Stimulated activated CD8-positive, alpha-beta memory T cell treated with anti-CD3 and anti-CD28 coated beads, Interleukin-15, amount 100 ng/mL, for 24 hours (primary cell): ENCODE measurements at places on chromosomes 16 and 17.

DNA sequence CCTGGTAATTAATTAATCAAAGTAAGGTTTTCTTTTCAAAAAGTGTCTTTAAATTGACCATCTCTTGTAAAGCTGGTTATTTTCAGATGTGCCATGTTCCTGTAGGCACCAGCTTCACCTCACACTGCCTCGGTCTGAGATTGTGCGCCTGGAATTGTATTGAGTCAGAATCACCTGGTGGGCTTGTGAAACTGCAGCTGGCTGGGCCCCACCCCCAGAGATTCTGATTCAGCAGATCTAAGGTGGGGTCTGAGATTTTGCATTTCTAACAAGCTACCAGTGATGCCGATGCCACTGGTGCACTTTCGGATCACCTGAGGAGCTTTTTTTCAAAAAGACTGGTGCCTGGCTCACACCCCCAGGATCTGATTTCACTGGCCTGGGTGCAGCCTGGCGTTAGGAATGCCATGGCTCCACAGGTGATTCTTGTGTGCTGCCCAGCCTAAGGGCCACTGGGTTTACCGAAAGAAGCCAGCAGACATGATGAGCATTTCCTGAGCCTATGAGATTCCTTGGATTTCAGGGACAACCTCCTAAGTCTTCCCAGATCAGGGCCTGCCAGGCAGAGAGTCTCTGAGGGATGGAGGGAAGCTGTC is 59.2 kb upstream of the TOB1 start:
- DNase-seq: no peak

DNA sequence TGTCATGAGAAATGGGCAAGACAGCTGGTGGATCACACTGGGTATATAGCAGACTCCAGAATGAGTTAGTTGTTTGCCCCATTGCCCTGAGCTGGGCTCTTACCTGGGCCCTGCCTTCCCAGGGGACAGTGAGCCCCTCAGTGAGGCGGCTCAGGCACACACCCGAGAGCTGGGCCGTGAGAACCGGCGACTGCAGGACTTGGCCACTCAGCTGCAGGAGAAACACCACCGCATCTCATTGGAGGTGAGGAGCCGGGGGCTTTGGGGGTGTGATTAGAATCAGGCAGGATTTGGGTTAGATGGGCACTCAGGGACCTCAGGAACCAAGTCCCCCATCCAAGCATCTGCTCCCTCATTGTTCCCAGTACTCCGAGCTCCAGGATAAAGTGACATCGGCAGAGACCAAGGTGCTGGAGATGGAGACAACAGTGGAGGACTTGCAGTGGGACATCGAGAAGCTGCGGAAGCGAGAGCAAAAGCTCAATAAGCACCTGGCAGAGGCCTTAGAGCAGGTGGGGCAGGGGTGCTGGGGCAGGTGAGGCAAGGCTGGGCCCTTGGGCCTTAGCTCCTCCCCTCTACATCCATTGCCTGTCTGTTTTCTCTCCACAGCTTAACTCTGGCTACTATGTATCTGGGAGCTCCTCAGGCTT is 2.8 kb downstream of the RNF40 start:
- DNase-seq: no peak

DNA sequence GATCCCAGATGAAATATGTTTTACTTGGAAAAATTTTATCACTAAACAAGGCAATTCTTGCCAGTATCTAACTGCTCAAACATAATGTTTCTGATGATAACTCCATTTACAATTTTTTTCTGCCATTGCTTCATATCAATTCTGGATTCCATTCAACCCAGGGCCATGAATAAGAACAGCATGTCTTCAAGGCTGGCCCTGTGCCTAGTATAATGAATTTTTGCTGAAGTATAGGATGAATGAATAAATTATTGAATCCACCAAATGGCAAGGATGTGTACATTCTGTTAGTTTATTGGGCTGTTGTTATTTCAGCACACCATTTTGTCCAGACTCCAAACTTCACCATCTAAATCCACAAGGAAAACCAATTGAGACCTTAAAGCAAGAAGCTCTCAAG is 414.7 kb downstream of the HS3ST3B1 start:
- DNase-seq: no peak

DNA sequence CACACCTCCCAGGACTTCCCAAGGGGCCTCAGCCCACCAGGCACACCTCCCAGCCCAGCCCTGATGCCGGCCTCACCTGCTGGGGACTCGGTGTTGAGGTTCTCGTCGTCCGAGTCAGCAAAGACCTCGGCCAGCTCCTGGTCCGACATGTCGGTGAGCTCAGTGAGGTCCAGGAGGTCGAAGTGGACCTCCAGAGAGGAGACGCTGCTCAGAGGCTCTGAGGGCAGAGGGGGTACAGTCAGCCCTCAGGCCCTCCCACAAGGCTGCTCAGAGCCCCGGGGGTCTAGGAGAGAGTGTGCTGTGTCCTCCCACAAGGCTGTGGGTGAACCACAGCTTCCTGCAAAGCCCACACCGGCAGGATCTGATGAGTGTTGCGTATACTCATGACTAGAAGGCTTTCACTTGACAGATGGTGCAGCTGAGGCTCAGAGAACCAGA is 10.5 kb downstream of the DBNDD1 start:
- no peak for DNase-seq

- no peak for DNase-seq
These were observed 369.8 kb downstream of the CPPED1 start for GRCh38 chr16:12433691-12434390.

GRCh38 chr17:57898487-57899311 is 48.9 kb upstream of the MRPS23 start:
- no peak for DNase-seq

- DNase-seq: no peak
These were observed 19.4 kb downstream of the RHOT1 start for GRCh38 chr17:32161506-32162365.

- no peak for DNase-seq
These were observed 55.4 kb upstream of the ACSF3 start for GRCh38 chr16:89038221-89038721.

- no peak for DNase-seq
These were observed 5.1 kb downstream of the LDAF1 start for GRCh38 chr16:21163576-21163975.

DNA sequence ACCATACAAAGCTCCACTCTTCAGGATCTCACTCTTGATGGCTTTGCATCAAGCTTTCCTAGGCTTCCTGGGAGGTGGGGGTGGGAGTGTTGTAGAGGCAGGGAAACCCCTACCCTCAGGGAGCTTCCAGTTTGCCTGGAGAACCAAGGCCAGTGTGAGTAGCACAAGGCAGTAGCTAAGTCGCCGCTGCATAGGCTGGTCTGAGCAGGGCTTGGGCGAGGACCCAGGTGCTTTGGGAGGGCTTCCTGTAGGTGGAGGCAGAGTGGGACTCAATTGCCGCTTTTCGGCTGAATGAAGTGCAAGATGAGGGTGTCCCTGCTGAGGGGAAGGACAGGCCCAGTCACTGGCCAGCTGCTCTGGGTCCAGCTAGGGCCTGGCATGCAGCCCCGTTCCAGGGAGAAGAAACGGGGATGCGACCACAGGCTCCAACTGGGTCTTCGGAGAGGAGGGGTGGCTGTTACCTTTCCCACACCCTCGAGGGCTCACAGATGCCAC is 3.9 kb downstream of the CD79B start:
- no peak for DNase-seq

DNA sequence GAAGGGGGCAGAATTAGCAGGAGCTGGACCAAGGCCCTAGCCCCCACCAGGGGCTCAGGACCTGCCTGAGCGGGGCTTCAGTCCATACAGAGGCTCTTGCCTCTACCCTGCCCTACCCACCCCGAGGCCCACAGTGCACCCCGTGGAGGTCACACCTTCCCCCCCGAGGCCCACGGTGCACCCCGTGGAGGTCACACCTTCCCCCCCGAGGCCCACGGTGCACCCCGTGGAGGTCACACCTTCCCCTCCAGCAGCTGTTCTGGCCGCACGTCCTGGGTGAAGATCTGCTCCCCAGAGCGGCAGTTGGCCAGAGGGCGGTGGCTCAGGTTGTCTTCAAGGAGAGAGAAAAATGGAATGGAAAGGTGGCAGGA is 11.4 kb downstream of the CASKIN2 start:
- no peak for DNase-seq

DNA sequence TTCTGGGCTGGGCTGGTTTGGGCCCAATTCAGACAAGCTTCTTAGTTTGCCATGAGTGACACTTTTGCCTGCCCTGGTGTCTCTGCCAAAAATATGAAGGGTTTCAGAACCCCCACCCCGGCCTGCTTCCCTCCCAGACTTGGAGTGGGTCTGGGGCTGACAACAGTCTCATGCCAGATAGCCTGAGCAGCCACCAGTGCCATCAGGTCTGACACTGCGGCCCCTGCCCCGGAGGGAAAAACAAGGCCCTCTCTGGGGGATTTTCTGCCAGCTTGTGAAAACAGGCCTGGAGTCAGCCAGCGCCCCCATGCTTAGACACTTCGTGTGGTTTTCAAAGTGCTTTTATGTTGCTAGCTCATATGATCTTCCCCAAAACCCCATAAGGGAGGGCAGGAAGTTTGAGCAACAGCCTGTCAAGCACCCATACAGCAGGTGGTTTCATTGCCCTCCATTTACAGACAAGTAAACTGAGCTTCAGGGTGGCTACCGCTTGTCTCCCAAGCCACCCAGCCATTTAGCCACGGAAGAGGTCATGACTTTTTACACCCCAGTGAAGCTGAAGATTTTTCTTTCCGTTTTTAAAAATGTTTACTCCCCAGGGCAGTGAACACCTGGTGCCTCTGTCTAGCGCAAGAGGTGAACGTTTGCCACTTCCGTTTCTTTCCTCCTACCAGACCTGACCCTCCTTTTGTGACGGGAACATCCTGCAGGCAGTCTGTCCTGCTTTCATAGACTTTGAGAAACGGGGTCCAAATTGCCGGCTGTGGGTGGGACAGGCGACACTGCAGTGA is 300.6 kb downstream of the SEC14L1 start:
- DNase-seq: no peak

DNA sequence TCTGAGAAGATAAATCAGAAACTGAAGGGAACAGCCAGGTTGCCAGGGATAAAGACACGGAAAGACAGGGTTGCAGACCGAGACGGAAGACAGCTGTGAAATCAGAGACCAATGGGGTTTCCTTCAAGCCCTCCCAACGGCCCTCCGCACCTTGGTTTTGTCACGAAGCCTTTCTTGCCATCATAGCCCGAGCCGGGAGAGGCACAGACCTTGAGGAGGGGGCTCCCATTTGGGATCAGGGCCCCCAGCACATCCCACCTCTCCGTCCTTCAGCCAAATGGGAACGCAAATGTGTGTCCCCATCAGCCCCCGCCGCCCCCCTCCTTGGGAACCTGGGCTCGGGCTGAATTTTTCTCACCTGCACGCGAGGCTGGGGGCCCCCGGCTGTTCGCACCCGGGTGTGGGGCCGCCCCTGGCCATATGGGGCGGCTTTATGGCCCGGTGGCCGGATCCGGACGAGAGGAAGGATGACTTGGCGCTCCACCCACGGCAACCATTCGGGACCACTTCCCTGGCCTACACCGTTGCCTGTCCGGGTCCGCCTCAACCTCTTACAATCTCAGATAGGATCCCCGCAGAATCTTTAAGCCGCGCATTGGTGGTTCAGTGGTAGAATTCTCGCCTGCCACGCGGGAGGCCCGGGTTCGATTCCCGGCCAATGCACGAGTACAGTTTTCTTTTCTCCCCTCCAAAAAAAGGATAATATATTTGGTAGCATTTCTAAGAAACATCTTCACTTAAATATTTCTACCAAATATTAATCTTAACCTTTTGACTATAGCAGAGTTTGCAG is 1.4 kb upstream of the HES7 start:
- peak; percentile 96 for DNase-seq

DNA sequence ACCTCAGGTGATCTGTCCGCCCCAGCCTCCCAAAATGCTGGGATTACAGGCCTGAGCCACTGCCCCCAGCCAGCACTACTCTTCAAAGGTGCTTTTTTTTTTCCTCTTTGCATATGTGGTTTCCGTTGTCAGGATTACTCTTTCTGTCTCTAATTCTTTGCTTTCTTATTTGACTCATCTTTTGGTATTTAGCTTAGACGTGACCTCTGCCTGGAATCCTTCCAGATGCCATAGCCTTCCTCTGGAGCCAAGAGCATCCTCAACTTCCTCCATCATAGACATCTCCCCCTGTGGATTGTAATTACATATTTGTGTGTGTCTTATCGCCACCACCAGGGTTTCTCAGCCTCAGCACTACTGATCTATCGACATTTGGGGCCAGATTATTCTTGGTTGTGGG is 84.4 kb upstream of the XYLT1 start:
- DNase-seq: no peak

- no peak for DNase-seq
These were observed 34.4 kb downstream of the GDPD1 start for GRCh38 chr17:59254742-59255141.

DNA sequence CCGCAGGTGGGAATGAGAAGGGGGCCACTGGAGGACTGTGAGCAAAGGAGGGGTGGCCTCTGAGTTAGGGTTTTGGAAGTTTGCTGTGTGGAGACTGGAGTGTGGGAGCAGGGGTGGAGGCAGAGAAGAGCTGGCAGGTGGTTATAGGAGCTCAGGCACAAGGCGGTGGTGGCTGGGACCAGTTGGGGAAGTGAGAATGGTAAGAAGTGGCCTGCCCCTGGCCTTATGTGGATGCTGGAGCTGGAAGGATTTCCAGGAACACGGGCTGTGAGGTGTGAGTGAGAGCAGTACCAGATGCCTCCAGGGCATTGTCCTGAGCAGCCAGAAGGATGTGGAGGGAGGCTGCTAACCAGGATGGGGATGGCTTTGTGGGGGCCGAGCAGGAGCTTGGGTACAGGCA is 277.2 kb downstream of the SNX29 start:
- no peak for DNase-seq

DNA sequence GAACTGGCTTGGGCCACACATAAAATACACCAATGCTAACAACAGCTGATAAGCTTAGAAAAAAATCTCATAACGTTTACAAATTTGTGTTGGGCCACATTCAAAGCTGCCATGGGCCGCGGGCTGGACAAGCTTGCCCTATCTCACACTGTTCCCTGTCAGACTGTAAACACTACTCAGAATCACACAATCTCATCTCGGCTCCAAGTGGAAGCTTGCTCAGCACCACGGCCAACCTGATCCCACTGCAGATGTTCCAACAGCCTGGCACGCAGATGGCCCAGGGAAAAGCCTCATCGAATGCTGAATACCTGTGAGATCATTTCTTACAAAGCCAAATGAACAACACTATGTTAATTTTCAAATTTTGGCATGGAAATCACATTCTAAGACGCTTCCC is 125.8 kb downstream of the ANKRD11 start:
- no peak for DNase-seq

GRCh38 chr17:75163074-75163473 is 8.8 kb upstream of the JPT1 start:
- DNase-seq: no peak

- no peak for DNase-seq
These were observed 159.6 kb upstream of the MPHOSPH6 start for GRCh38 chr16:82329504-82330192.
